ENCODE measurements at places on chromosomes 12 and 14.

GRCh38 chr12:84016956-84017355 is 895.6 kb downstream of the SLC6A15 start:
- DNase-seq = no peak

DNA sequence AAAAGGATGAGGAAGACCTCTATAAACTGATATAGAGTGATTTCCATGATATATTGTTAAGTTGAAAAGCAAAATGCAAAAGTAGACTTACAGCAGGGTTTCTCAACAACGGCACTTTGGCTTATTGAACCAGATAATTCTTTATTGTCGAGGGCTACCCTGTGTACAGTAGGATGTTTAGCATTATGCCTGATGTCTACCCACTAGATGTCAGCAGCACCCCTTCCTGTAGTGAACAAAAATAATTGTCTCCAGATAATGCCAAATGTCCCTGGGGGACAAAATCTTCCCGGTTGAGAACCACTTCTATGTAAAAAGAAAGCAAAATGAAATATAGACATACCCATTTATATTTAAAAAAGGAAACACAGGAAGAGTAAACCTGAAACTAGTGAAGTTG is 32.4 kb downstream of the ABCD2 start:
- DNase-seq = no peak

DNA sequence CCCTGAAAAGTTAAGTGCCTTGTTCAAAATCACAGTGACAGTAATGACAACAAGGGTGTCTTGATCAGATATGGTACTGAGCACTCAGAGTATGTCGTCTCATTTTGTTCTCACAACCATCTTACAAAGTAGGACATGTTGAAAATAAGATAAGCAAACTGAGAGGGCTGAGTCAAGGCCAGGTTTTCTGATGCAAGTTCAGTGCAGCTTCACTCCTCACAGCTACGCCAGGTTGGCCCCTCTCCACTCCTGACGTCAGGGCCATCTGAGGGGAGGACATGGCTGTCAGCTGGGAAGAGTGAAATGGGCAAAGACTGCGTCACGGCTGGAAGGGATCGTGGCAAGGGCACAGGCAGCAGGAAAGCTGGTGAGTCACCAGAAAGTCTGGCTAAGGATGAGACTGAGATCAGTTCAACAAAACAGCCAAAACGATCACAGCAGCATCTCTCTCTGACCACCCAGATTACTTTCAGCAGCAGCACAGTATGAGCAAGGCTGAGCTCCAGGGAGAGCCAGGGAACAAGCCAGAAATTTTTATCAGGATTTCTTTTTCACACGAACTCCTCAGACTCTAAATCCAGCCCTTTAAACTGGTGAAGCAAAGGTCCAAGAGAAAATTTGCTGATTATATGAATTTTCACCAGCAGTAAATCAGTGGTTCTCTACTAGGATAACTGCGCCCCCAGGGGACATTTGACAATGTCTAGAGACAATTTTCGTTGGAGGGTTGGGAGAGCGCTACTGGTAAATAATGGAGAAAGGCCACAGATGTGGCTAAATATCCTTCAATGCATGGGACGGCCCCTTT is 297.9 kb upstream of the AMIGO2 start:
- no peak for DNase-seq

GRCh38 chr12:113475451-113476175 is 3.9 kb upstream of the LHX5 start:
- DNase-seq = no peak

DNA sequence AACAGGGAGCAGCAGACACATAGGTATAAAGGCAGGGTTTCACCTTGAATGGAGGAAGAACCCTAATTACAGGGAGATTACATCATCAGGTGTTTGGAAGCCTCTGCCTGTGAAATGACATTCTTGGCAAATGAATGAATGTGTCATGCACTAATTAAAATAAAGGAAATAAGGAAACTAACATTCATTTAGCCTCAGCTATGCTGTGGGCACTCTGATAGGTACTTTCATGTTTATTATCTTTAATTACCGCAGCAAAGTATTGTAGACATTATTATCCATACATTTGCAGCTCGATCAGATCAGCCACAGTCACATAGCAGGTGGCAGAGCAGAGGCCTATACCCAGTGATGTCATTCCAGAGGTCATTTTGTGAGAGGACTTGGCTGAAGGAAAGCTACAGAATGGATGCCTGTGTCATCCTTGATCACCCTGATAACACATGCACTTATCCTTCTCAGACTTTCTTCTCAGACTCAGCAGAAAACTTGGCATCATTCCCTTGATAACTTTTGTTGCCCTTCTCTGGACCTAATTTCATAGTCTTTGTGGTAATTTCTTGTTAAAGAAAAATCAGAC is 18.4 kb downstream of the ZNF664 start:
- no peak for DNase-seq

DNA sequence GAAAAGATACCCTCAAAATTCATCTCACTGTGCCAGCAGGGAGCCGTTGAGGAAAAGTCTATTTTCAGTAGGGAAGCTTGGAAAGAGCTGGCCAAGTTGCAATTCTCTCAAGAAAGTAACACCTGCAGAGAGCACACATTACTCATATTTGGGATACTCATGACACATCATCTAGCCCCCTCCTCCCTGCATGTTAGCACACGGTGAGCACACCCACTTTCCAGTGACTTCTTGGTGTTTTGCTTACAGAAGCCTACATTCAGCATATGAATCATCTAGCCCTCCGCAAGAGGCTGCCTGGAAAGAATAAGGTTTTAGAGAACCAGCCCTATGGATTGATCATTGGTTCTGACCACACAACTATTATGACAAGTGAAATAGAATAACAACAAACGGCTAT is 124.5 kb downstream of the PTPRO start:
- DNase-seq = no peak

GRCh38 chr12:100955139-100955538 is 160.6 kb downstream of the ANO4 start:
- no peak for DNase-seq

DNA sequence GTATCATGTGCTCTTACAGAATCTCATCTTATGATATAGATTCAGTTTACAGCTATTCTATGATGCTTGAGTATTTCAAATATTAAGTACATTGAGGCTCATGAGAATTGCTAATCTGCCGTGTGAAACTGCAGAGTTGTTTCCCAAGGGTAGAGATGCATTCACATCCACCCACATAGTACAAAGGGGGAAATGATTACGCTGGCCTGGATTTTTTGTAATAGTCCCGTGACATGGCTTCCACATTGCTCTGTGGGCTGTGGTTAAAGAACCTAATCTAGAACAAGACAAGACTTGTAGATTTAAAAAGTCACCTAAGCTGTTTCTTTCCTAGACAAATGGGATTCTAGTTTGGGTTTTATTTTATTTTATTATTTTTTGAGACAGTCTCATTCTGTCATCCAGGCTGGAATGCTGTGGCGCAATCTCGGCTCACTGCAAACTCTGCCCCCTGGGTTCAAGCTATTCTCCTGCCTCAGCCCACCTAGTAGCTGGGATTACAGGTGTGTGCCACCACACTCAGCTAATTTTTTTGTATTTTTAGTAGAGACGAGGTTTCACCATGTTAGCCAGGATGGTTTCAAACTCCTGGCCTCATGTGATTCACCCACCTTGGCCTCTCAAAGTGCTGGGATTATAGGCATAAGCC is 13.0 kb upstream of the RIOX1 start:
- no peak for DNase-seq
